Activated gamma-delta T cell treated with anti-CD3 and anti-CD28 coated beads, Interleukin-2, amount 50 U/mL, for 16 hours (primary cell): ENCODE measurements at places on chromosomes 12 and 14.

DNA sequence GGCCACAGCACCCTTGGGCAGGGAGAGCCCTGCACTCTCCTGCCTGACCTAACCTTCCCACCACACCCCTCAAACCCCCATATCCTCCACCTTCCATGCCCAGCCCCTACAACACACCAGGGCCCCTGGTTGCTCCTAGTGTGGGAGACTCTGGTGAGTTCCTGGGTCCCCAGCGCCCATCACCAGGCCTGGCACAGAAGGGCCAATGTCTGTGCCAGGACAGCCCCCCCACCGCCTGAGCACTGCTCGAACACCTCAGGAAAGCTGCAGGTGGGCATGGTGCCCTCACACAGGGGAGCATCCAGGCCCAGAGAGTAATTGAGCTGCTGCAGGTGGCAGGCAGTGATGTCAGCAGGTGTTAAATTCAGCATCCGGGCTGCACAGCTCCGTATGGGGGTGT lies 15.2 kb downstream of the ADCY6 start:
- DNase-seq = no peak

DNA sequence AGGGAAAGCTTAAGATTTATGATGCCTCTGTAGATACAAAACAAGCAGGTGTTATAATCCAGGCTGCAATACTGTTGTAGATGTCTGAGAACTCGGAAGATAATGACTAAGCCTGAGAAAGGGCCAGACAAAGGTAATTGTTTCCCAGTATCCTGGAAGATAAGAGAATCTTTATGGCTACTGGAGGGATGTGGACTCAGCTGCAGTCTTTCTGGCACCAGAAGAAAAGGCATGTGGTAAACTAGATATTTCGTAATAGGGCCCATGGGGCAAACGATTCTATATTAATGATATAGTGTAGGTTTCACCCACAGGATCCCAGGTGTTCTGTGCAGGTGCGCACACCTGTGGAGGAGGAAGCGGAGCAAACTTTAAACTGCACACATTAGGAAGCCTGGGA lies 9.2 kb upstream of the APOLD1 start:
- DNase-seq = no peak

GRCh38 chr12:24363177-24363754 lies 413.8 kb upstream of the SOX5 start:
- DNase-seq = no peak

GRCh38 chr12:6534695-6534944 lies 303 bp downstream of the GAPDH start:
- no peak for DNase-seq

- DNase-seq = no peak
Observed at GRCh38 chr12:53050426-53051057, 677 bp downstream of the TNS2 start.
